ENCODE measurements at places on chromosomes 5 and 9.

GRCh38 chr5:172504701-172505402 lies 50.5 kb upstream of the SH3PXD2B start:
- no peak for DNase-seq

GRCh38 chr5:37776826-37777225 lies 63.0 kb downstream of the GDNF start:
- DNase-seq = peak; percentile 91

- DNase-seq = no peak
These were observed 249.2 kb upstream of the EFNA5 start for GRCh38 chr5:107919969-107920368.

- DNase-seq = peak; percentile 23
These were observed 40.5 kb downstream of the BHMT start for GRCh38 chr5:79151942-79152671.

- no peak for DNase-seq
These were observed 15.5 kb downstream of the SLC44A1 start for GRCh38 chr9:105259731-105260612.

GRCh38 chr5:6818594-6819511 lies 105.6 kb downstream of the TENT4A start:
- no peak for DNase-seq

DNA sequence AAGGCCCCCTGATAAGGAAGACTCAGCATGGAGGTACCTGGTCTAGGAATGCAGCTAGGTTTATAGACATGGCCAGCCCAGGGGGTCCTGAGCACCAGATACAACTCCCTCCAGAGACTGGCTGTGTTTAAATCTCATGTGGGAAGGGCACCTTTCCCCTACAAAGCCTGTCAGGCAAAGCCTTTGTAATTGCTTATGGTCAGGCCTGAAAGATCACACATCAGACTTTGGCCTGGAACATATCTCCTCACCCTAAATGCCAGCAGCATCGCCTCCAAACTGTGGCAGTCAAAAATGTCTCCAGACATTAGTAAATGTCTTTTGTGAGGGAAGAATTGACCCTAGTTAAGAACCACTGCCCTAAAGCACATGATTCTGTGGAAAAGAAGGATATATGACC lies 51.6 kb upstream of the MACIR start:
- DNase-seq = no peak

DNA sequence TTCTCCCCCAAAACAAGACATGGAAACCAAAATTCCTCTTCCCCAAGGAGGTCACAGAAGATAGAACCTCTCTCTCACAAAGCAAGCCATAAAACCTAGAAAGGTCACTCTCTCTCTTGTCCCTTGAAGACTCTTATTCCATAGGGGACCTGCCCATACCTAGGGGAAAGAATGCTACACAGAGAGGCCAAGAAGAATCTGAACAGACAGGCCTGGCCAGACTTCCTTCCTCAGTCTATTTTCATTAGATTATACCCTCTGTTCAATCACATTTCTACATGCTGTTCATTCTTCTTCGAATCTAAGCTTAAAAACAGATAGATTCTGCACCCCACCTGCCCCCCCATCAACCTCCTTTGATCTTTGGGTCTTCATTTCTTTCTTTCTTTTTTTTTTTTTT lies 206.8 kb downstream of the TLE4 start:
- no peak for DNase-seq

- DNase-seq = no peak
These were observed 375.8 kb downstream of the SEMA5A start for GRCh38 chr5:9170026-9170425.

GRCh38 chr5:103847060-103847459 lies 284.5 kb upstream of the NUDT12 start:
- no peak for DNase-seq

DNA sequence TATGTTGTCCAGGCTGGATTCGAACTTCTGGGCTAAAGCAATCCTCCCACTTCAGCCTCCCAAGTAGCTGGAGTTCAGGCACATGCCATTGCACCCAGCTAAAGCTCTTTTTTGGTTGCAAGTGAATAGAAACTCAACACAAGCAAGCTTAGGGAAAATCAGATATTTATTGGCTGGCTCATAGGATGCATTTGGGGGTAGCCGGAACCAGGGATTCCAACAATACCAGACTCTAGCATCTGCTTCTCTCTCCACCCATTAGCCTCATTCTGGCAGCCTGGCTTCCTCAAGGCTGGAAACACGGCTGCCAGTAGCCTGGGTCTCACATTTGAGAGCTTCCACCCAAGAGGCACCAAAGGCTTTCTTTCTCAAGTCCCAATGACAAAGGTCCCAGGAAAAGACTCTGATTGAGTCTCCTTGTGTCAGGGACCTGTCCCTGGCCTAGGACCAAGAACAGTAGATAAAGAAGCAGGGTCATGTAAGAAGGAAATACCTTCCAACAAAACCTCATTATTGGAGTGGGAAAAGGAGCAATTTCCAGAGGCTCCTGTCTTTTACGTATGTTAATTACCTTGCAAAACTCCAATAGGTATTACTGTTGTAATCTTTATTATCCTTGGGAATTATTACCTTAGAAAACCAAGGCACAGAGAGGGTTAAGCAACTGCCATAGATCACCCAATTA lies 23.0 kb upstream of the B4GALT1 start:
- no peak for DNase-seq

GRCh38 chr9:110338143-110338542 lies 480 bp upstream of the TXNDC8 start:
- DNase-seq = peak; percentile 76

DNA sequence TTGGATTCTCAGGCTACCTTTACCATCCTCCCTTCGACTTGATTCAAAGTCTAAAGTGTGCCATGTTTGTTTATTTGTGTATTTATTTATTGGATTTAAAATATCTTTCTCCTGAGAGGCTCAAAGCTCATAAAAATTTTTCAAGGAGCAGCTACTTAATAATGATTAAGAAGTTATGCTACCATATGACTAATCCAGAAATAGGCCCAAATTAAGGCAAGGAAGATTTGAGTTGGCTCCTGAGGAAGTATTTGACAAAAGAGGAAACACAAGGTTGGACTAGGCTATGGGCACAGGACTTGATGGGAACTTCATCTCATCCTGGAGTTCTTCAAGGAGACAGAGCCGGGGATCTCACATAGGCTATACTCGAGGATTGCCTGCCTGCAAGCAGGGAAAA lies 22.4 kb upstream of the PPP2CA start:
- no peak for DNase-seq

DNA sequence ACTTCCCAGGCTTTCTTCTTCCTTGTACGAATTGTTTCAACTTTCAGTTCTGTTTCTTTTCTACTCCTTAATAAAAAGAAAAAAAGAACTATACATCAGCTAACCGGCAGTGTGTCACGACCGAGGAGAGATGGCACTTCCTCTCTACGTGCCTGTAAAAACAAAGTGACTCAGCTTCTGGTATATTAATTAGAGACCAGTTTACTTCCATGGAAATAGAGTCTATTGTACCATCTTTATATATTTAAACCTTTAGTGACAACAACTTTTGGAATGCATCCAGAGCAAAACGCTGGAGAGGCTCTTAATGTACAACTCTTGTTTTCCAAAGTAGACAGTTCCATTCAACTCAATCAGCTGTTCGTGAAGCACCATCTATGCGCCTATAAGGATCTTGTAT lies 94.5 kb upstream of the LIFR start:
- DNase-seq = peak; percentile 32

DNA sequence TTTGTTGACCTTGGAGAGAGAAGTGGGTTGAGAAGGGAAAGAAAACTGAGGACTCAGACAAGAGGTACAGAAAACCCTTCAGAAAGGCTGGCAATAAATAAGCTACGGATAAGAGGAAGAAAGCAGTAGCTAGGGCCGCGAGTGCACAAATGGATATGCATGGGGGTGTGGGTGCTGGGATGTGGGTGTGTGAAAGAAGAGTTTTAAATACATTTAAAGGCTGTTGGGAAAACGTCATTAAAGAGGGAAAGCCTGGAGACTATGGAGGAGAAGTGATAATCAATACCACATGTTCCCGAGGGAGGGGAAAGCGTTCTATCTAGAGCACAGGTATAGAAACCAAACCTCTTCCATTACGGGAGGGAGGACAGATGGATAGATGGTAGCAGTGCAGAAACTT lies 177.2 kb downstream of the TSSK1B start:
- DNase-seq = no peak

DNA sequence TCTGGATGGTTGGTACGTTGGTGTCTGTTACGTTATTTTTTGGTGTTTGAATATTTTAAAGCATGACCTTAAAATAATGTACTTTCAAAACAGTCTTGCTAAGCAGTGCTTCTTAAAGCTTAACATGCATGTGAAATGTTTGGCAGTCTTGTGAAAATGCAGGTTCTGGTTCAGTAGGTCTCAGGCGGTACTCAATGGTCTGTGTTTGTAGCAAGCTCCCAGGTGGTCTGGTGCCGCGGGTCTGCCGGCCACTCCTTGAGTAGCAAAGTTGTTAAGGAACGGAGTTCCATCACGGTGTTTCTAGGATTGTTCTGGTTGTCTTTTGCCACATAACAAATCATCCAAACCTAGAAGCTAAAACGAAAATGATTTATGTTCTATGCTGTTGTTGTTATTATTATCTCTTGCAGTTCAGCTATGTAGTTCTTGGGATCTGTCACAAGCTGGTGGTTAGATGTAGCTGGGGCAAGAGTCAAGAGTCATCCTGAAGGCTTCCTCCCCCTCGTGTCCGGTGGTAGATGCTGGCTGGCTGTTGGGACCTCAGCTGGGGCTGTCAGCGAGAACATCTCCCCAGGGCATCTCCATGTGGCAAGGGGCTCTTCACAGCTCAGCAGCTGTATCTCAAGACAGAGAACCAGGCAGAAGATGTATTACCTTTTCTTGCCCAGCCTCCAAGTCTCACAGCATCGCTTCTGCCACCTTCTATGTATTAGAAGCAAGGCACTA lies 186.8 kb downstream of the PALM2AKAP2 start:
- no peak for DNase-seq

GRCh38 chr9:135920256-135920930 lies 13.0 kb upstream of the CAMSAP1 start:
- DNase-seq = no peak

GRCh38 chr5:35922468-35922867 lies 16.0 kb downstream of the CAPSL start:
- no peak for DNase-seq

GRCh38 chr5:3000631-3001030 lies 249.2 kb upstream of the IRX2 start:
- no peak for DNase-seq

- DNase-seq = no peak
These were observed 71.3 kb upstream of the RAPGEF6 start for GRCh38 chr5:131706281-131706680.

GRCh38 chr5:37825334-37825915 lies 14.4 kb downstream of the GDNF start:
- DNase-seq = no peak

DNA sequence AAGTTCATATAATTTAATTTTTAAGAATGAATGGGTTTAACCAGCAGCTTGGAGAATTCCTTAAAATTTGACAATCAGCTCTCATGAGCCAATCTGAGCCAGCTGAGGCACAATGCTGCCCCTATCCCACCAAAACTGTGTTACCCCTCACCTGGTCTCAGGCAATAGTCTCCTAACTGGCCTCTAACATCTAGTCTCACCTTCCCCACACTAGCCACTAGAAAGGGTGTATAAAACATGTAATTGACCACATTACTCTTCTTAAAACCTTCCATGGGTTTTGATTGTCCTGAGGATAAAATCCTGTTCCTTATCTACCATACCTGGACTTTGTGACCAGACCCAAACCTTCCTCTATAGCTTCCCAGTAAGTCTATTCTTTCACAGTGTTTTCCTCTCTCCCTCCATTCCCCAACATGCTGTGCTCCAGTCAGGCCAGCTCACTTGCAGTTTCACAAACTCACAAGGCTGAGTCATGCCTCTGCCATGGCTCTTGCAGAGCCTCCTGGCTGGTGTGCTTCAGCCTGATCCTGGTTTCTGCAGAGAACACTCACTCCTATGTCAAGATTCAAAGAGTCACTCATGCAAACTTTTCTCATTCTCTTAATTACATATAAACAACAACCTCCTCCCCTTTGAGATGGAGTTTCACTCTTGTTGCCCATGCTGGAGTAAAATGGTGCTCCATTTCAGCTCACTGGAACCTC lies 16.0 kb upstream of the ZCCHC7 start:
- peak; percentile 63 for DNase-seq

Data from fibroblast of villous mesenchyme (primary cell).